ENCODE measurements at places on chromosomes 16 and 17.
A peak's percentile ranks its signal among the peaks of the same experiment; 100 is the strongest.

GRCh38 chr16:68778551-68779231 is 41.6 kb downstream of the CDH1 start:
- peak; percentile 36 for DNase-seq

DNA sequence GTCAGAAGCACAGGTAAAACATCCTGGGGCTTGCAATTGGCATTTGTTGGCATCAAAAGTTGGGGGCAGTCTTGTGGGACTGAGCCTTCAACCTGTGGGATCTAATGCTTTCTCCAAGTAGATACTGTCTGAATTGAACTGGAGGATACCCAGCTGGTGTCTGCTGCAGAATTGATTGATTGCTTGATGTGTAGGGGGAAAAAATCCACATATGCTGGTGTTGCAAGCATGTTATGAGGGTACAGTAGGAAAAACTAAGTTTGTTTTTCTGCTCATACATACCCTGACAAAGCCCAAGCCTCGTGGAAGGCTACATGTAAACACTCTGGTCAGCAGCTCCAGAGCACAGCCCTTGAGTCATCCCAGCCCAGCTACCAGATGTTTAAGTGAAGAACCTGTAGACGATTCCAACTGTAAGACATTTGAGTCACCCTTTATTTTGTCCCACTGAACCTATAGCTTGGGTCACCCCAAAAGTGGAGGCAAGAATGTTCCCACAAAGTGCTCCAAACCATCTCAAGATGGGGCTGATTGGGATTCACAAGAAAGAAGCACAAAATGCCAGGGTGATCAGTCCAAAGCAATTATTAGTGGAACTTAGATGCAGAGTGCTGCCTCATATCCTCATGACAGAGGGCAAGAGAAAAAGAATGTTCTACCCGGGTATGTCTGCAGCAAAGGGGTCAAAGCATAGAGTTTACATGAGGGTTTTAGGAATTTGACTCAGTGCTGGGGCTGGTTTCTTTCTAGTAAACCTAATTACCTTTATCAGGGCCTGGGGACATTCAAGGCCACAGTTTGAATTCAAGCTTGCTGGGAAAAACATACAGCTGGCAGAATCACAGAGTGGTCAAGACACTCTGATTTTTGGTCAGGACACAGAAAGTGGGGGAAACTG is 9.6 kb upstream of the APPBP2 start:
- DNase-seq: no peak

GRCh38 chr17:45261577-45262515 is at the start of gene SPATA32:
TSS of gene SPATA32 (minus strand) at chr17:45262094. CDS start at chr17:45262016, 78 bp downstream.
- no peak for DNase-seq

- DNase-seq: no peak
Measured at GRCh38 chr17:43791589-43791988, 11.4 kb downstream of the CFAP97D1 start.

- no peak for DNase-seq
Measured at GRCh38 chr17:43952351-43952723, 1.4 kb downstream of the PYY start.

- no peak for DNase-seq
Measured at GRCh38 chr17:40515011-40515410, 13.6 kb upstream of the TNS4 start.
